ENCODE measurements at places on chromosomes 3 and 15.

DNA sequence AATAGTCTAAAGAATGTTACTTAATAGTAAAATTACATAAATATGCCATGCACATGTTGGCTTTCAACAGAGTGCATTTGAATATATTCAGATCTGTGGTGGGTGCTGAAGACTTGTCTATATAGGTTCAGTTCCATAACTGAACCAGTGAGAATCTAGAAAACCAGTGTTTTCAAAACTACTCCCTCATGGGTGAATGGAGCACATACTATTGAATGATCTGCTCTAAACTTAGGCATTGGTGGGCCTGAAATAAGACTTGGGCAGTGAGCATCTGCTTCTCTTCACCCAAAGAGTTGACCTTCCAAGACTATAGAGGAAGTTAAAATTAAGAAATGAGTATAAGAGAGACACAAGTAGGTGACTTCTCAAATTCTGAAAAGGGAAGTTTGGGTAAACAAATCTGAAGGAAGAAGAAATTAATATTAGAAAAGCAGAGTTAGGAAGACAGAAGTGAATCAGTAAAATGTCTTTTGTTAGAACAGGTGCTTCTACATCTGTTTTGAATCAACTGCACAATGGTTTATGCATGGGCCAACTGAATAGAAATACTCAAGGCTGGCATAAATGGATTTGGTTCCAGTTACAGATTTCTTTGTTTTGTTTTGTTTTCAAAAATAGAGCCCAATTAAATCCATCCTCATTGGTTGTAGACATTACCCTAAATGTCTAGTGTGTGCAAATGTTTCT, 19.3 kb downstream of the ALCAM start:
- no peak for DNase-seq

DNA sequence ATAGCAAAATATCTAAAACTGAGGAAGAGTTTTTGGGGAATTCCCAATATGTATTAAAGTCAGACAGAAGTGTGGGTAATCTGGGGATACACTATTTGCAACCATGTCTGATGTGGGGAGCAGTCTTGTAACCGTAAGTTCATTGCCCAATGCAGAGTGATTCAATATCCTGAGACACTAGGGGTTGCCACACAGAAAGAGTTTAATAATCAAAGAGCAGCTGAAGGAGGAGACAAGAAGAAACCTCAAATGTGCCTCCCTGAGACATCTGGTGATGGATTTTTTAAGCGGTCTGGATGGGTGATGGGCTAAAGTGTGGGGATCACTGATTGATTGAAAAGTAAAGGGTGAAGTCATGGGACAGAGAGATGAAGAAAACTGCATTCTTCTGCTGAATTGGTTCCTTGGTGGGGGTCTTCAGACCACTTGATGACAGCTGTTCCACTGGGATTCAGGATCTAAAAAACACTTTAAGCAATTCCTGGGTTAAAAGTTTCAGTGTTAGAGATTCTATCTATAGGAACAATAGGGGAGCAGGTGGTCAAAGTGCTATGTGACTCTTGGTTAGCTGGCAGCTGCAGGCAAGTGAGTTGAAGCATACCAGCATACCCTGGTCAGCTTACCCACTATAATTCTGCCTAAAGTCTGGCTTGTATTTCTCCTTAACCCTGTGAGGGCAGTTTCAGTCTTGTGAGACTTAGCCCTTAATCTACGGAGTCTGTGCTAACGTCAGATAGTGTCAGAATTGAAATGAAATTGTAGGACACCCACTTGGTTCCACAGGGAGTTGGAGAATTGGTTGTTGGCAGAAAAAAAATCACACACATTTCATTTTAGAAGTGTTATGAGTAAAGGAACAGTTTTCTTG, 425.9 kb upstream of the TGFBR2 start:
- DNase-seq: no peak

DNA sequence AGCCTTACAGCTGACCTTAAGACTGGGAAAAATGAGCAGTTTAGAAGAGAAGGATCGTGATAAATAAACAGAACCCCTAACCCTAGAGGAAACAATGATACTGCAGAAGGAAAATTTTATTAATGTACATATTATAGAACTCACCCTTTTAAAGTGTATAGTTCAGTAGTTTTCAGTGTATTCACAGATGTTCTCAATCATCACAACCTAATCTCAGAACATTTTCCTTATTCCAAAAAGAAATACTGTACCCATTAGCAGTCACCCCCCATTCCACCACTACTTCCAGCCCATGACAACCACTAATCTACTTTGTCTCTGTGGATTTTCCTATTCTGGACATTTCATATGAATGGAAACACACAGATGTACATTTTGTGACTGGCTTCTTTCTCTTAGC, 90.2 kb upstream of the AGTR1 start:
- no peak for DNase-seq

- no peak for DNase-seq
Observed at GRCh38 chr3:143313025-143313892, 193.7 kb downstream of the CHST2 start.

DNA sequence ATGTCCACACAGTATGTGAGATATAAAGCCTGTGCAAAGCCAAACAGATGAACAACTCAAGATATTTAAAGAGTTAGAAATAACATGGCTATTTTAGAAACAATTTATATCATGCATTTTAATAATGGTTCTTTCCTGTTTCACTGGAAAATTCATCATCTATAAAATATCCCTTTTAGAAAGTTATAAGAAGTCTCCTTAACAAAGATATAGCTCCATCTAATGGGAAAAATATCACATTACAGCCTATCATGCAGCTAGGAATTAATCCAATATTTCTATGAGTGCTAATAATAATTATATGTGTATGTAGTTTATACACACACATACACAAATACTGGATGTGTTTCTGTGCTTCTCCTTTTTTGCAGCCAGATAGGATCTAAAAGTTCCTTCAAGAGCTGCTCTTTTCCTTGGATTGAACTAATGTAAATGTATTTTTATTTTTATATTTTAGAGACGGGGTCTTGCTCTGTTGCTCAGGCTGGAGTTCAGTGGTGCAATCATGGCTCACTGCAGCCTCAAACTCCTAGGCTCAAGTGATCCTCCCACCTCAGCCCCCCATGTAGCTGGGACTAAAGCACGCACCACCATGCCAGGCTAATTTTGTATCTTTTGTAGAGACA, 21.6 kb downstream of the RPL22L1 start:
- DNase-seq: no peak

DNA sequence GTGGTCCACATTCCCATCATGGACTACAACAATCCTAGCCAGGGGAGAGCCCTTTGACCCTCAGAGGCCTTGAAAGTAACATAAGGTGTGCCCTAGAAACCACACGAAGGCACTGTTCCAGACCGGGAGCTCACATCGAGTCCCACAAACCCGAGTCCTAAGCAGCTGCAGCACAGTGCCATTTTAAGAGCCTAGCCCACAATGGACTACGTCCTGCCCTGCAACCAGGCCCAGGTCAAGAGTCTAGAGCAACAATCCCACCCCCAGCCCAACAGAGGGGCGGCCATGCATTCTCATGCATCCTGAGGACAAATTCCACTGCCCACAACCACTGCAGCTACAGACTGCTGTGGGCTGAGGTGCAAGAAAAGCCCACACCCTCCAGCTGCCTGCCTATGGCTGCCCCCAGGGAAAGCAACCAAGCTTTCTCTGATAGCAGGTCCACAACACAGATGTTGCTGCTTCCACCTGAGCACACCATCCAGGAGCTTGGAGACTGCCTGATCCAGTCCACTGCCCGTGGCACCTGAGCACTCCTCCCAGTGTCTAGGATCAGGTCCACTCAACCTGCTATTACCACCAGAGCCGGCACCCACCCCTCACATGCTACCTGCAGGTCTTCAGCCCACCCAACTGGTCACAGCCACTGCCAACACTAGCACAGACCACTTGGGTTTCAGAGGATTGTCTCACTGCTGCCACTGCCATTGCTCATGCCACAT, 56.8 kb downstream of the IGSF11 start:
- DNase-seq: no peak

GRCh38 chr3:104632521-104632920, 734.2 kb upstream of the ALCAM start:
- DNase-seq: no peak

DNA sequence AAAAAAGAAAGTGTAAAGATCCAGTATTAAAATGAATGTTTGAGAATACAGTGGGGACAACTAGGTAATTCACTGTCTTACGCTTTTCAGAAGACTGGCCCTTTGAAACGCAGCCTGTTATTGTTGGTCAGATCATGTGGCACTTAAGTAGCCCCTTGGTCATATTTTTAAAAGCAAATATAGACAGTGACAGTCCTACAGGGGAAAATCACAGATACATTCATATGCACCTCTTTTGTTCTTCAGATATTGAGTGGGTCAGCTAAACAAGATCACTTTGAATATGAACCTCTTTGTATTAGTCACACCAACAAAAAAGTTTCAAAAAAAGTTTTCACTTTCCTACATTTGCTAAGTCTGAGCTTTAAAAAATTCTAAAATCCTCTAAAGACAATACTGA, 36.0 kb downstream of the TIGIT start:
- no peak for DNase-seq

DNA sequence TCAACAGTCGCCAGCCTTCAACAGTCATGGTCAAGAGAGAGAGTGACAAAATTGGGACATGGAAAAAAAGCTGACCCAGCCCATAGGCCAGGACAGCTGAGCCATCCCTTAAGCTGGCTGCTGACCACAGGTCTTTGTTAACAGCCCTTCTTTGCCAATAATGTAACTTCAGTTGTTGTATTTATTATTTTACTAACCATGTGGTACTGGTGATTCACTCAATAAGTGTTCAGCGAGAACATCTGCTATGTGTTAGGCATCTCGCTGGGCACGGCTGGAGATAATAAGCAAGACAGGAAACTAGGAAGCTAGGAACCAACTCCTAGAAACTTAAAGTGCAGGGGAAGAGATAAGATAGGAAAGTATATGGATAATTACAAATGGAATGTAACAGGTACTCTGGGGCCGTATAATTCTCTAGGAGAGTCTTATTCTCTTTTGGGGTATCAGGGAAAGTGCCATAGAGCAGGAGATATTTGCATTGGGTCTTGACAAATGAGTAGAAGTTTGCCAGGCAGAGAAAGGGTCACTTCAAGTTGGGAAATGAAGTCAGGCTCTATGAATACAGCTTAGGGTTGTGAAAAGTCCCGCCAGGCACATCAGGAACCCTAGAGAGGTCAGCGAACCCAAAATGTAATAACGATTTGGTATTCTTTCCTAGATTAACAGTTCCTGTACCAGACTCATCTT, 84.0 kb upstream of the TRA2B start:
- DNase-seq: no peak

- no peak for DNase-seq
Observed at GRCh38 chr3:129973853-129974563, 512 bp upstream of the TRH start.

GRCh38 chr15:46127361-46127874, 492.6 kb downstream of the SQOR start:
- DNase-seq: no peak

- DNase-seq: peak; percentile 62
Observed at GRCh38 chr15:31367730-31368344, 41.2 kb downstream of the KLF13 start.

GRCh38 chr3:127441764-127442163, 148.8 kb downstream of the TPRA1 start:
- no peak for DNase-seq

DNA sequence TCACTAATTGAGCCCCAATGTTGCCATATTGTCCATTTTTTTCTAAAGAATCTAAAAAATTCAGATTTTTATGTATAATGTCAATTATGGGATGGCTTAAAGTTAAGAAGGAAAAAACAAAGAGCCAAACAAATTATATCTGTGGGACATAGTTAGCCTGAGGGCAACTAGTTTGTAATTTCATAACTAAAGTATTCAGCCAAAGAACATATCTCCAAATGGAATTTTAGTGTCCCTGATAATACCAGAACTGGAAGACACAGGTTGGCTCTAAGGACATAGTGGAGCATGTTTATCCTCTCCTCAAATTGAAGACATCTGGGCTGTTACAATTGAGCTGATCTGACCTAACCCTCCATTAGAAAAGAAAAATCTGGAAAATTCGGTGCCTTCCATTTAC, 144.2 kb downstream of the IL1RAP start:
- DNase-seq: no peak

DNA sequence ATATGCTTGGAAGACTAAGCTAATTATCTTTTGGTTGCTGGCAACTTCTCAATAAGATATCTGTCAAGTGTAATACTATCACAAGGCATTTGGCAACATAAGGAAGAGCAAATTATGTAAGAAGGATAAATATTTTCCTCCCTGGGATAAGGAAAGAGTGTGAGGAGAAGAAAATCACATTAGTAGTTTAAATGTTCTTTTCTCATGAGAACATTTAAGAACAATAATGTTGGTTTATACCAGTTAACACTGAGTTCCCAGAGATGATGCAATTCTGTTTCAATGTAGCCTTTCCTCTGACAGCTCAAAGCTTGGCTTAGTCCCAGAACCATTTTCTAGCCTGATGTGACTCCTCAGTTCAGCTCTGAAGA, 66.1 kb upstream of the NPHP3 start:
- DNase-seq: no peak

- DNase-seq: peak; percentile 31
Observed at GRCh38 chr3:177201700-177202397, 4.6 kb upstream of the TBL1XR1 start.

- no peak for DNase-seq
Observed at GRCh38 chr15:60914360-60914759, 314.7 kb downstream of the RORA start.

GRCh38 chr3:142259359-142259758, 34.0 kb upstream of the GK5 start:
- no peak for DNase-seq

GRCh38 chr3:169522595-169523529, 140.7 kb downstream of the MECOM start:
- no peak for DNase-seq

DNA sequence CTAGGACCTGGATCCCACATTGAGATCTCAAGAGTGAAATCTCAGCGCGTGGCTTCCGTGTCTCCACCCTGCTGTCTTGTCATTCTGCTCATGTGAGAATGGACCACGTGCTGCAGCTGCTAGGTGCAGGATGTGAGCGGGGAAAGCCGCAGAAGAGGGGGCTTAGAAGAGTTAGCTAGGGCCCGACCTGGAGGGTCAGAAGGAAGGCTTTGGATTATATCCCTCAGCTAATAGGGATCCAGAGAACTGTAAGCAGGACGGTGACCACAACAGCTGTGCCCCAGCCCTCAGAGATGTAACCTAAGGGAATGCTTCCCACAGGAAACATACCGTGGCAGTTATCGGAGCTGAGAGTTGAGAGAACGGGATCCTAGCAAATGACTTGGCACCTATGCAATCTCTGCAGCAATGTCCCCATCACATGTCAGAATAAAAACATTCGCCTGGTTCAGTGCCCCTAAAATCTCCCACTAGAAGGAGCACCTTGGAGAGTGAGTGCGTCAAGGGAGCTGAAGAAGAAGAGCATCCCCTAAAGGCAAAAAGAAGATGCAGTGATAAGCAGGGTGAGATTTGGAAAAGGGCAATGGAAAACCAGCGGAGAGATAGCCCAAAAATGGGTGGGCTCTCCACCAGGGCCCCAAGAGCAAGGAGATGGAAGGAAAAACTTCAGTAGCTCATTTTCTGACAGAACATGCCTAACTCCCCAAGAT, 76.9 kb upstream of the ST8SIA2 start:
- DNase-seq: no peak

DNA sequence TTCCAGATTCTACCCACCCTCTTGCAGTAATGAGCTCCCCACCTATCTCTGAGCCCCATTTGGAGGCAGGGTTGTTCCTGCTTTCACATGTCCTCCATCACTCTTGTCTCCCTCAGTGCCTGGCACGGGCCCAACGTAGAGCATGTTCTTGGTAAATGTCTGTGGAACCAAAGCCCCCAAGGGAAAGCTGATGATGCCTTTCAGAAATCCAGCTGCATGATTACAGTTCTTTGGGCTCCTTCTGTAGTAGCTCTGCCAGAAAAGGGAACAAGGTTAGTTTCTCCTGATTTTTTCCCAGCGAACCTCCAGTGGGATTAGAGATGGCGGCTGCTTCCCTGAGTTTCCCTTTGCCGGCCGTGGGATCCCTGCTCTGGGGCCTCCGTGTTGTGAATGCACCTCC, 39.3 kb downstream of the CGNL1 start:
- no peak for DNase-seq
